ENCODE measurements at places on chromosomes 3 and 15.

DNA sequence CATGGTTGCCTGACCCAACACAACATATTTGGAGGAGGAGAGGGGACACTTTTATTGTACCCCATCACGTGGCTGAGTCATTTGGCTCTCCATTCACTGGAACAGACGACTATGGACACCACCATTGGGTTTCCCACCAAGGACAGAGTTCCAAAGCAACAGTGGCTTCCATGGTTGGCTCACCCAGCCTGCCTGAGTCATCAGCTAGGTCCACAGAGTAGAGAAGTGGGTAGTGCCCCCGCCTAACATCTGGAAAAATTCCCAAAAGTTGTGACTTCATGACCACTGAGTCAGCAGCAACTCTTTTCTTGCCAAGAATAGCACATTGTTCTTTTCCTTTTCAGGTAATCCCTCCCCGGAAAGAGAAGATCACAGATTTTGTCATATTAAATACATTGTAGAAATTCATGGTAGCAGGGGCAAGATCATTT is 3.0 kb upstream of the PPP1R2 start:
- no peak for DNase-seq

GRCh38 chr3:13559764-13560525 is 11.0 kb downstream of the FBLN2 start:
- no peak for DNase-seq

- no peak for DNase-seq
These were observed 691.7 kb upstream of the CBLB start for GRCh38 chr3:106560451-106560966.

GRCh38 chr3:13023971-13024764 is 49.1 kb downstream of the IQSEC1 start:
- no peak for DNase-seq

DNA sequence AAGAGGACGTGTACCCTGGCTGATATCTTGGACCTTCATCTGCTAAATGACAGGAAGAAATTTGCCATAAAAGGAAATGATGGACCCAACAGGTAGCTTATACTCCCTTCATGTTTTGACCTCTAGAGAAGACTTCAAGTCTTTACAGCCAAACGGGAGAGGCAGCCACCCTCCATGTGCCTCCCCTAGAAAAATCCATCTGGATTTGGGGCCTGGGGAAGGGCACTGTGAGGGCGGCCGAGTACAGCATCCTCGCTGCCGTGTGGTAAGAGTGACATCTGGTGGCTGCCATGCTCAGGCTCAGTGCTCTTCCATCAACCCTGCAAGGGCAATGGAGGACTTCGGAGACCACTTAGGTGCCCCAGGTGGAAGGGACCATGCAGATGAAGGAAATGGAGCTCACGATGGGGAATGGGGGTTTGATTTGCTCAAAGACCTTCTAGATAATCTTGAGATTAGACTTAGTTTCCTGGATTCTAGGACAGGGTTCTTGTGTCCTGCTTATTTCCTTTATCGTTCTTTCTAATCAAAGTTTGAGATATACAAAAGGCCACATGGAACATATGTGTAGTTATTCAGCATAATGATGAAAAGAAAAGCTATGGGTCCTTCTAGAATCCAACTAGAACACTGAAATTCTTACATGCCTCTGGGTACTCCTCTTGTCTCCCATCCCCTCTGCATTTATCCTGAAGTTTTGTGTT is 44.4 kb downstream of the AQP9 start:
- peak; percentile 41 for DNase-seq

DNA sequence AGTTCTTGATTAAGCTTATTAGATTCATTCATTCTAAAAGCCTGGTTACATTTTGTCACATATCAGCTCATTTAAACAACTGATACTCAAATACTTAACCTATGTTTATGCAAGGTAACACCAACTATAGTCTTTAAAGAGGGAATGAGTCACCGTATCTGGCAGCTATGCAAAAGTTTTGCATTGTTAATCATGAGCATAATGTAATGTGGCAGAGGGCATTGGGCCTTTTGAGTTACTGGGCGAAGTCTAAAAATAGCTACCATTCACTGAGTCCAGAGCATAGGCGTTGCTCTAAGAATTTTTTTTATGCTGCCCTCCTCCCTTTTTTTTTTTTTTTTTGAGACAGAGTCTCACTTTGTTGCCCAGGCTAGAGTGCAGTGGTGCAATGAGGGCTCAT is 277.7 kb upstream of the ZNF717 start:
- no peak for DNase-seq

DNA sequence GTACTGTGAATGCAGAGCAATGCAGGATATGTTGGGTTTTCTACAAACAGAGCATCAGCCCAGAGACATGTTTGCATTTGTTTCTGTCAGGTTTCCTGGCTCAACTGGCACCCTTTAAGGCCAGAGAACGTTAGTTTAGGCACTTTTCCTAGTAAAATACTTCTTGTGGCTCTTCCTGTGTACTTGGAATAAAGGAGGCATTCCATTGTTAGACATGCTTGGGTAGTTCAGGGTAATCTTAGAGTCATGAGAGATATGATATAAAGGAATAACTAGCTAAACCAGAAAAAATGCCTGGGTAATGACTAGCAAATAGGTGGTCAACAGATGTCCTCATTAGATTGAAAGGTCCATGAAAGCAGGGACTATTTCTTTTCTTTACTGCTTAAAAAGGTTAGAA is 60.4 kb upstream of the RBM5 start:
- DNase-seq: no peak
